ENCODE measurements at places on chromosomes 7 and 10. TPM values are rescaled to one million over a fixed set of nuclear protein-coding genes. Genes with fewer than 3 reads are reported as not detected.

OR9A2 gene
- polyA plus RNA-seq, result not detected

NXPH1 gene
- not detected for polyA plus RNA-seq

NKX2-3 gene
- polyA plus RNA-seq, result 0.97 TPM

AKR1C8 gene
- polyA plus RNA-seq, result not detected

PIP gene
- polyA plus RNA-seq, result not detected

CLCN1 gene
- polyA plus RNA-seq, result 2.5 TPM

KCND2 gene
- 0.83 TPM for polyA plus RNA-seq

MOGAT3 gene
- polyA plus RNA-seq, result not detected

ACHE gene
- polyA plus RNA-seq, result 82.8 TPM

MYH16 gene
- 0.08 TPM for polyA plus RNA-seq

LRRD1 gene
- 0.75 TPM for polyA plus RNA-seq

ANKRD30A gene
- polyA plus RNA-seq, result not detected

CTNNA3 gene
- polyA plus RNA-seq, result 7.5 TPM
